ENCODE measurements at places on chromosomes 6 and 20. TPM values are rescaled to one million over a fixed set of nuclear protein-coding genes. Genes with fewer than 3 reads are reported as not detected.

CENPW gene
- polyA plus RNA-seq: 8.8 TPM

DNA sequence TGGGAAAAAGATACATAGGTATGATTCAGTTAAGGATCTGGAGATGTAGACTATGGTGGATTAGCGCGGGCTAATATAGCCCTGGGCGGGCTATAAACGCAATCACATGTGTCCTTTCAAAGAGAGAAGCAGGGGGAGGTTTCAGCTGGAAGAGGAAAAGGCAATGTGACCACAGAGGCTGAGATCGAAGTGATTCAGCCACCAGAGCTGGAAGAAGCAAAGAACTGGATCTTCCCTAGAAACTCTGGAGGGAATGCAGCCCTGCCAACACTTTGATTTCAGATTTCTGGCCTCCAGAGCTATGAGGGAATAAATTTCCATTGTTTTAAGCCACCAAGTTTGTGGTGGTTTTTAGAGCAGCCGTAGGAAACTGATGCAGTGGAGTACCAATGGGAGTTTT is 81.5 kb upstream of the NHSL1 start:
- no peak for DNase-seq

LY86 gene
- 3.3 TPM for polyA plus RNA-seq

DNA sequence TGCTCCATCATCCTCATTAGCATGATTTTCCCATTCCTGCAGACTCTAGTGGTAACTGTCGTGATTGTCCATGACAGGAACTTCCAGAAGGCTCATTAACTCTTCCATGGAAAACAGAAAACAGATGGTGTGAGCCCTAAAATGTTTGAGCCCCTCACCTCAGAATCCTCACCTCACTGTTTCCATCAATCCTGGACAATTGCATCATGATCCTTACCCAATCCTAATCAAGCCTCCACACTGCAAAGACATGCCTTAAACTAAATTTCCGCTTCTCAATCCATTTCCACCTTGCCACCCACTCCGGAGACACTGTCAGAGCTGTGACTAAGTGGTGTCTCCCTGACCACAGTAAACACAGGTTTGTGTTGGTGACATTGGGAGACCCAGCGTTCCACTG is 311.0 kb upstream of the JARID2 start:
- DNase-seq: no peak

SLC17A1 gene
- polyA plus RNA-seq: not detected

GRCh38 chr20:38220587-38221118 is 39.9 kb downstream of the KIAA1755 start:
- DNase-seq: no peak

SF3B5 gene
- 102 TPM for polyA plus RNA-seq

FBXO9 gene
- polyA plus RNA-seq: 88.5 TPM

FNDC1 gene
- polyA plus RNA-seq: 124 TPM

NCOA7 gene
- polyA plus RNA-seq: 6.3 TPM

Measured in hindlimb muscle (tissue), 1 donor.